ENCODE measurements at places on chromosomes 6 and 20. TPM values are rescaled to one million over a fixed set of nuclear protein-coding genes. Genes with fewer than 3 reads are reported as not detected.

ARHGAP40 gene
- not detected for total RNA-seq

SEC23B gene
- 37.5 TPM for total RNA-seq

LHFPL5 gene
- not detected for total RNA-seq

CLVS2 gene
- total RNA-seq, result 0.03 TPM

DNA sequence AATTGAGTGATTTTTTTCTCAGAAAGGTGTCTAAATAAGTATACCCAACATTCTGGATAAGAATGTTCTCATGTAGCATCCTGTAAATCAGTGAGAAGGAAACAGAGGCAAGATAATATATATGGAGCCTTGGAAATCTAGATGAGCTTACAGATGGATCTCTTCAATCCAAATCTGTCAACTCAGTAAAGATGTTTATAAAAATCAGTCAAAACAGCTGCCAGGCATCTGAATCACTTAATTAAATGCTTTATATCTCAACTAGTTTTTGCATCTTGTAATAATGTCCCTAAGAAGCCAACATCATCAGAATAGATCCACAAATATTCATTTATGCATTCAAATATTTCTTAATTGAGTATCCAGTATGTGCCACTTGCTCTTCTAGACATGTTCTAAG, 300.2 kb downstream of the KHDC1L start:
- H3K4me1 ChIP-seq, result peaks cover under 1% of the 10 kb centered on the region
- no peak overlapping the region for H3K4me3 ChIP-seq
- H3K36me3 ChIP-seq, result no peaks in the 10 kb centered on the region
- no peak overlapping the region for H3K27ac ChIP-seq
- DNase-seq, result no peak

DNA sequence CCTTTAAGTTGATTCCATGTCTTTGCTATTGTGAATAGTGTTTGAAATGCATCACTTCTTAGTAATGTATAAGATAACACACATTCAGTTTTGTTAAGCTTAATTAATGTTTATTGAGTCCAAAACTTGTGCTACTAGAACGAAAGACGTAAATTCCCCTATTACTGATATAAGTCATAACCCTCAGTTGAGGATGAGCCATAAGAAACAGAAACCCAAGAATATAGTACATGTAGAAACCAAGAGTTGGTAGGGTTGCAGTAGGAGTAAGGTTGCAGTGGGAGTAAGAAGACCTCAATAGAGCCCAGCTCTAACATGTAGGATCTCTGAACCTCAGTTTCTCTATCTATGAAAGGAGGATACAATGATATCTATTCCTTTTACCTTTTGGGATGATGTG, 19.3 kb downstream of the CITED2 start:
- H3K4me3 ChIP-seq, result no peak overlapping the region
- no peak for DNase-seq
- no peak overlapping the region for H3K27ac ChIP-seq
- no peaks in the 10 kb centered on the region for H3K27me3 ChIP-seq
- no peaks in the 10 kb centered on the region for H3K4me1 ChIP-seq

DNA sequence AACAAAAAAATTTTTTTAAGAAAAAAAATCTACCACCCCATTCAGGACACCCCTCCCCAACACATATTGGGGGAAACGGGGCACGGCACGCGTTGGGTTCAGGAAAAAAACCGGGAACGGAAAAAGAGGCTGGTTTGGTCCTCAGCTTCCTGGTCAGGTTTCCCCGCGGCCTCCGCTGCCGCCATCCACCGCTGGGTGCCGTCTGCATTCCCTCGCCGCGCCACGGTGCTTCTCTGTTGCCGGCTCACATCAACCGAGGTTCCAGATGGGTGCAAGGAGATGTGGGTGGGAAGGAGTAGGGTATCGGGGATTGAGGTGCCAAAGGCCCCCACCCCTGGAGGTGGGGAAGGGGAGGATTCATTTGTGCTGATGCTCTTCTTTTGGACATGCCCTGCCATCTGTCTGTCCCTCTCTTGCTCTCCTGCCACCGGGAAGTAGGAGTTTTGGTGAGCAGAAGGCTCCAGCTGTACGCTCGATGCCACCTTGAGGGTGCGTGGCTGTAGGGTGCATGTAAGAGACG, 5.8 kb downstream of the MCCD1 start:
- peaks cover 2% of the 10 kb centered on the region for H3K4me1 ChIP-seq
- DNase-seq, result no peak
- H3K4me3 ChIP-seq, result no peak overlapping the region
- no peak overlapping the region for H3K27ac ChIP-seq
- no peaks in the 10 kb centered on the region for H3K27me3 ChIP-seq

DNA sequence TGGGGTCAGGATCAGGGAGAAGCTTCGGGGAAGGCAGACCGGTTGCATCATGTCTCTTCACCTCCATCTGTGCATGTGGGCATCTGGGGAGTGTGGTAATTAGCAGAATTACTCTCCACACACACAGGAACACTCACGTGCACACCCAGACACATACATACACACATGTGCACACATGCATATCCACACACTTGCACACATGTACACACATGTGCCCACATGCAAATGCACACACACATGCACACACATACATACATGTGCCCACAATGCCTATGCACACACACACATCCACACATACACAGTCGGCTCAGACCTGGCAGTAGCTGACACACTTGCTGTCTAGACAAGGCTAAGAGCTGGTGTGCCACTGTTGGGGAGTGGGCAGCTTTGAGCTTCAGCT, 212.3 kb upstream of the PMEPA1 start:
- H3K4me3 ChIP-seq, result no peak overlapping the region
- H3K27me3 ChIP-seq, result no peaks in the 10 kb centered on the region
- DNase-seq, result no peak
- no peaks in the 10 kb centered on the region for H3K4me1 ChIP-seq
- no peaks in the 10 kb centered on the region for H3K36me3 ChIP-seq
- H3K27ac ChIP-seq, result no peak overlapping the region

DNA sequence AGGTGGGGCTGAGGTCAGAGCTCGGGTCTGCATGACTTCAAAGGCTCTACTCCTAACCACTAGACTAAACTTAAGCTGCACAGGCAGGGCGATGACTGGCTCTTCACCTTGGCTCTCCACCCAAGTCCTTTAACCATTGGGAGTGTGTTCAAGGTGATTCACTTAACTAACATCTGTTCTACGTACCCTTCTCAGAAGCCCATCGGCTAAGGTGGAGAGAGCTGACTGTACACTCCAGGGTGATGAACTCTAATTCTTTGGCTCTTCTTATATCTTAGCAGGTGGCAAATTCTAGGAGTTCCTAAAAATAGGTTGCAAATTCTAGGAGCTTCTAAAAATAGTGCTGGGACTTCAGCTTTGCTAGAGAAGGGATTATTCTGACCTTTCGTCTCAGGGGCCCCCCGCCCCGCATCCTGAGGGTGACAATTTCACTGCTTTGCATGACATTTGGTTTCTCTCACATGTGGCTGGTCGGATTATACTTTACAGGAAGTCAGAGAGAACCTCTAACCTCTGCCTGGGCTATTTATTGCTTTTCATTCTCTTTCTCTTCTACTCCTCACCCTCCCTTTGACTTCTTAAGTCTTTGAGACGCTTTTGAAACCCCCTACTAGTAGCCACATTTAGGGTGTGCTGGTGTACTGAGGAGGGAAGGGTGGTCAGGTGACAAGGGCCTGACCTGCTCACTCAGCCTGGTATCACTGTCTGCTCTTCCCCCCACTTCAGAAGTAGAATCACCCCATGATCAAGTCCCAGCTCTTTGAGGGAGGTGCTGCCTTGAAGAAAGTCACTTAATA, 55.5 kb downstream of the PRDM1 start:
- no peaks in the 10 kb centered on the region for H3K4me1 ChIP-seq
- H3K27me3 ChIP-seq, result peaks cover 3% of the 10 kb centered on the region
- H3K36me3 ChIP-seq, result no peaks in the 10 kb centered on the region
- no peak overlapping the region for H3K27ac ChIP-seq
- no peak for DNase-seq

DNA sequence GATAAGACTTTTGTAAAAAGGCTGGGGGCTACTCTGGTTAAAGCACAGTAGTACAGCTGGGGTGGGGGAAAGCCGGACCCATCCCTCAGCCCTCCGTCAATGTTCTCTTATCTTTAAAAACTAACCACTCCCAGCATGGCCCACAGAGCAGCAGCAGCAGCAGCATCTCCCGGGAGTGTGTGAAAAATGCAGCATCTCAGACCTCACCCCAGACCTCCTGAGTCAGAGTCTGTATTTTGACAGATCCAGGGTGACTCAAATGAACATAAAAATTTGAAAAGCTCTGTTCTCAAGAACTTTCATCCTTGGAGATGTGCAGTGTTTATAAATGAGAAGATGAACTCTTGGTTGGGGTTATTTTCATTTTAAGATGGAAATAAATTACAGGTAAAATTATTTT, 277.7 kb upstream of the ECI2 start:
- no peak overlapping the region for H3K4me3 ChIP-seq
- H3K27ac ChIP-seq, result no peak overlapping the region
- DNase-seq, result no peak
- no peaks in the 10 kb centered on the region for H3K36me3 ChIP-seq
- no peaks in the 10 kb centered on the region for H3K27me3 ChIP-seq

Data from aorta (tissue), 5 donors.